Activated naive CD4-positive, alpha-beta T cell treated with anti-CD3 and anti-CD28 coated beads, Interleukin-2, amount 50 U/mL, for 72 hours (primary cell): ENCODE measurements at places on chromosomes 6 and 20. TPM values are rescaled to one million over a fixed set of nuclear protein-coding genes. Genes with fewer than 3 reads are reported as not detected.

- peak; percentile 15 for DNase-seq
Observed at GRCh38 chr6:110590821-110591351, 114.5 kb upstream of the SLC22A16 start.

The PSMB1 gene
- total RNA-seq = 223 TPM

GRCh38 chr20:4053071-4053919 lies 37.9 kb upstream of the RNF24 start:
- no peak for DNase-seq

DNA sequence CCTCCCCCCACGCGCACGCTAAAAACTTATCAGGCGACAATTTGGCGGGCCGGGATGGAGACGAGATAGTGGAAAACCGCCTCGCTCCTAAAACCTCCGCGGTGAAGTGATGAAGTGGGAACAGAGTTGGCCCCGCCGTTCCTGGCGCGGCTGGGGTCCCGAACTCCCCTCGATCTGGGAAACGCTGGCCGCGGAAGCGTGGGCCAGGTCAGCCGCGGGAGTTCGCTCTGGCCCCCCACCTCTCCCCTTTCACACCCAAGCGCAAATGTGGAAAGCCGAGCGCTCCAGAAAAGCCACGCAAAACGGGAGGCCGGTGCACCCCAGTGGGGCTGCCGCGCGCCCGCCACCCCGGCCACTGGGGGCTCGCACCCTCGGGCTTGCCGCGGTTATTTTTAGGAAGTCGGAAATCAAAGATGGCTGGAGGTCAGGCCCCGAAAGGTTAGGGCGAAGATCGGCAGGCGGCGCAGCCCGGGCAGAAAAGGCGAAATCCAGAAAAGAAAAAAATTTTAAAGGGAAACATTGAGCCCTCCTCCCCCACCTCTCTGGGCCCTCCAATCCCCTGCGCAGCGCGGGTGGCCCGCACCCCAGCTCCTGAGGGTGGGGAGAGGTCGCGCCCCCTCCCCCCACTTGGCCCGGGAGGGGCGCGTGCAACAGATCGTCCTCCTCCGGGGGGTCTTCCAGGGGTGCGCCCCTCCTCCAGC lies 1.0 kb downstream of the SALL4 start:
- no peak for DNase-seq

DNA sequence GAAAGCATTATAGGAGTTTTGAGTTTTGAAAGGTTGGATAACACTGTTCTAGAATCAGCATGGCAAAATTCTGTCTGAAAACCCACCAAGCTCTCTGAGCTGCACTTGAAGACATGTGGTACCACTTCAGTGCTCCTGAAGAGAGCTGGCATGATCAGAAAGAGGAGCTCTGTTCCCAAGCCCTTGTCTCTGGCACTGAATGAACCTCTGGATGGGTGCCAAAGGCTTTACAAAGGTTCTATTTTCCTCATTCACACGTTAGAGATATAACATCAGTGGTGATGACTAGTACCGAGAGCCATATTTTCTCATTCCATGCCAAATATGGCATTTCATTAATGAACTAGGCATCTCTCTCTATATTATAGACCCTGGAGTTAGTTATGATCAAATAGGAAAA lies 301.8 kb upstream of the ID4 start:
- no peak for DNase-seq

DNA sequence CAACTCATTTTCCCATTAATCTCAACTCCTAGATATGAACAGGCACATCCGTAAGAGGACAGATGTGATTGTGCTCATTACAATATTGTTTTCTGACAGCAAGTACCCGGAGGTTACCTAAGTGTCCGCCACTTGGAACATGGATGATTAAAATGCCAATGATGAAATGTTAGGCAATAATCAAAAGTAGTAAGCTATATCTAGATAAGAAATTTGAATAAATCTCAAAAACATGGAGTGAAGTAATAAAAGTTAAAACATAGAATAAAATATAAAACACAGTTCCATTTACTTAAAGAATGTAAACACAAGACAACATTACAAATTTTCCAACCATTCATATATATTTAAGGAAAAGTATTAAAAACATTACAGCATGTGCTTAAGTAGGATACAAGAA lies 59.2 kb upstream of the LY86 start:
- DNase-seq = no peak

The PLN gene
- total RNA-seq = not detected
